GM12891 (cell line): ENCODE measurements at places on chromosomes 13 and 19.

DNA sequence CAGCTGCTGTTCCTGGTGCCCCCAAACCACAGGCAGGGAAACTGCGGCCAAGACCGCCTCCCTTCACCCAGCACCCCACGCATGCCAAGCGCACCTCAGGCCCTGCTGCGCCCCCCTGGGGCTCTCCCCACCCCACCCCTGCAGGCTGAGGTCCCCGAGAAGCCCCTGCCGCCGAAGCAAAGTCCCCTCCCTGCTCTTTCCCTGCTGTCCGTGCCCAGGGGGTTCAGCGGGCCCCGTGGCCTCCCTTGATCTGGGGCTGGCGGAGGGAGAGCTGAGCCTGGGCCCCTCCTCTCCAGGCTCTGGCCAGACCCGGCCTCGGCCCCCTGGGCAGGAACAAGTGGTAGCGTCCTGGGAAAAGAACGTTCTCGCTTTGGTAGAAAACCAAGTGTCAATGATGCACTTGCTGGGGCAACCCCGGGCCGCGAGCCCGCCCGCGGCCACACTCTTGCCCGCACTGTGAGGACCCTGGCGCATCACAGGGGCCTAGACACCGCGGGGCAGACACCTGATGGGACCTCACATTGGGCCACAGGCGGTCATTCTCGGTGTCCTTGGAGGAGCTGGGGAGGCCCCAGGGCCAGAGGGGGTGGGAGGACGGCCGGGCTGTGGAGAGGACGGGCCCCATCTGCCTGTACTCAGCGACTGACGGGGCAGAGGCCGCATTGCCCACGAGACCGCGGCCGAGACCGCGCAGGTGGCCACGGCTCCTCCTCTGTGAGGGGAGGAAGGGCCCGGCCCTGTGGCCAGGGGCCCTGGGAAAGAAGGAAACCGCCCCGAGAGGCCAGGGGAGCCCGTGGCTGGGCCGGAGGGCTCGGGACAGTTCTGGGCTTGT is 29.0 kb downstream of the GPX4 start:
- DNase-seq, result no peak

GRCh38 chr19:51161867-51162496 is 19.9 kb downstream of the SIGLEC7 start:
- DNase-seq, result no peak

DNA sequence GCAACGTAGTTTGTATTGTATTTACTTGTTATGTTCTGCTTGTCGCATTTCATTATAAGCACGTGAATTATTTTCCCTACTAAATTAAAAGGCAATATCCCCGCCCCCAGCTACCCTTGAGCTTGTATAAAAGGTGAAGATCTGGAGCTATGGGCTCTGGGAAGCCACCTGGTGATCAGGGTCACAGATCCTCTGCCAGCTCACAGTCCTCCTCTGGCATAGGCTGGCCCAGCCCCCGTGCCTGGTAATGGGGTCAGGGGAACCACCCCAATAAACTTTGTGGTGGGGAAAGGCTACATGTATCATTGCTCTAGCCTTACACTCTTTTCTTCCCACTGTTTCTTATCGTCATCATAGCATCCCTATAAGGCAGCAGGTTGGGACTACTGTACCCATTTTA is 190.2 kb upstream of the TSHZ3 start:
- no peak for DNase-seq

DNA sequence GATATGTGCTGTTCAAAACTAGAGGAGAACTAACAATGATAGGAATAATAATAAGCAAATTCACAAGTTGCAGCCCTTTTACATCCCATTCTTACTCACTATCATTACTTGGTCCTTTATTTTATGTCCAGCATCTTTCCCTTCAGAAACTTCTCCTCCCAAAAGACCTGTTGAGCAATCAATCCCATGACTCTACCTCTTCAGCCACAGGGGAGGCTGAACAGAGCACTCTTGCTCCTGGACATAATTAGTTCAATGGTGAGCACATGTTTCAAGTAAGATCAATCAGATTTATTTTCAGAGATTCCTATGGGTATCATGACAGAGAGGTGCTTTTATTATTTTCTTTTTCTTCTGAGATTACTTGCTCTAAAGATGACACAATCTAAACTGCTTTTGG is 260.0 kb downstream of the COG6 start:
- DNase-seq, result no peak

GRCh38 chr19:28726533-28727479 is 486.1 kb downstream of the UQCRFS1 start:
- DNase-seq, result no peak

DNA sequence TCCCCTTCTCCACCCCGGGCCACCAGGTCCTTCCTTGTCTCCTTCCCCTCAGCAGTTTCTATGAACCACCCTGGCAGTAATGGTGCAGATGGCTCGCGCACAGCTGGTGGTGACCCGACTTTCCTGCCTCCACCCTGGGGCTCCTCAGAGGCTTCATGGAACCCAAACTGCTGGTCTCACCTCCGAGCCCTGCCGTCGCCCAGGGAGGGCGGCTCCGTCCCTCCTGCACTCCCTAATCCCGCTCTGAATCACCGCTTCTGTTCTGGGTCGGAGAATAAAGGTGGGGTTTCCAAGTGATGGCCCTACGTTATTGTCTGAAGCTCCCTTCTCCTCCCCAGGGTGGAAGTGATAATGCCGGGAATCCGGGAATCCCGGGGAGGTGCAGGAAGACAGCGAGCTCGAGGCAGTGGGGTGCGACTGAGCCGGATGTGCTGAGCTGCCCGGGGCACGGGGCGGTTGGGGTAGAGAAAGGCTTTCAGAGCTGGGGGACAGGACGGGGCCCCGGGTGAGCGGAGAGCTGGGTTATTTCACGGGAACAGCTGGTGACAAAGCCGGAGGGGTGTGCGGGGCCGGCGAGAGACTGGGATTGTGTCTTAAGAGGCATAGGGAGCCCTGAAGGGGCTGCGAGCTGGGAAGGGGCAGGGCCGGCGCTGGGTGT is 711 bp downstream of the FUT2 start:
- DNase-seq, result no peak

GRCh38 chr13:103810026-103810425 is 743.8 kb upstream of the SLC10A2 start:
- DNase-seq, result no peak

DNA sequence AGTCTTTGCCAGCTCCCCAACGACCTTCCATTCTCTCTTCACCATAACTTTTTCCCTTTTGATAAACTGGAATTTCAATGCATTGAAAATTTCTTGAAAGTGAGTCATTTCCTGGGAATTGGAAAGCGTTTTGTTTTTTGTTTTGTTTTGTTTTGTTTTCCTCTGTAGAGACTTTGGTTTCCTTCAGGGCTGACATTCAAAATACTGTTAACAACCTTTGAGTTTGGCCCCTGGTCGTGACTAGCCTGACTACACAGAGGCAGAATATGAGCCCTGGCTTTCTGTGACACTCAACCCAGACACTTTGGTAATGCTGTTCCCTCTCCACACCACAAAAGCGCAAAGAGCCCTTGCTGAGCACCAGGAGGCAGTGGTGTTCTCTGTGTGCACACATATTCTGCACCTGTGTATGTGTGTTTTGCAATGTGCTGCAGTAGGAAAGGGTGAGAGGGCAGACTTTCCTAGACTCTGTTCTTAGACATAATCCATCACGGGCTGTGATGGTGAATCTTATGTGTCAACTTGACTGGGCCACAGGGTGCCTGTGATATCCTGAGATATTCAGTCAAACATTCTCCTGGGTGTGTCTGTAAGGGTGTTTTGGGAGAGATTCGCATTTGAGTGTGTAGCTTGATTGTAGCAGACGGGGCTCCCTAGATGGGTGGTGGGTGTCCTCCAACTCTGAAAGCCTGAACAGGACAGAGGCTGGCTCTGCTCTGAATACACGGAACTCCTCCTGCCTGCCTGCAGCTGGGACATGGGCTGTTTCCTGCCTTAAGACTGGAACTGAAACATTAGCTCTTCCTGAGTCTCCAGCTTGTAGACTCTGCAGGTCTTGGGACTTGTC is 29.5 kb upstream of the ANKRD10 start:
- DNase-seq, result peak; percentile 41

- no peak for DNase-seq
These were observed 60.6 kb downstream of the LNX2 start for GRCh38 chr13:27559719-27560118.

DNA sequence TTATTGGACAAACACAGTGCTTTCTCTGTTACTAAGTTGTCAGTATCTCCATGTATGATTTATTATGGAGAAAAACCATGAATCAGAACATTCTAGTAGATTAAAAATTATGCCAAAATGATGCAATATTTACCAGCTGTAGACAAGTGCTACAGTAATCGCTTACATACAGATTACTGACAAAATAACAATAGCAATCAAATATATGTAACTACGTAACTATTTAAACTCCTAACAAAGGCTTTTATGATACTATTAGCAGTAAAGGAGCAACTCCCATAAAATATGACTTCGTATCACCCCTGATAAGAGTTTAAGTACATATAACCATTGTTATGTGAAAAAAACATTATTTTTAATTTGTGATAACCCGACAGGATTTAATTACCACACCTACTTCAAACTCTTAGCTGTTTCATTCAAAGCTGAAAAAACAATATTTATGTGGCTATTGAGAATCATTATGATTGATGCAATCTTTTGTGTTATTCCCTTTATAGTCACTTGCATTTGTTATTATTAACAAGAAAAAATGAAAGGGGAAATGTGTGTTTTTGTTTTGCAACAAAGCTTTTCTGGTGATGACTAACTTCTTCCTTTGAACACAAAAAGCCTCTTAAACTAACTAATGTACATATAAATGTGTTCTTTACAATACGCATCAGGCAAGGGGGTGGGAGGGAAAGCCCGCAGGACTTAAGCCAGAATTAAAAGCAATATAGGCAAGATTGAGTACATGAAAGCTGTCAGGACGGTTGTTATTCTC is 147.4 kb downstream of the ABCC4 start:
- no peak for DNase-seq

GRCh38 chr19:16217716-16218451 is 20.2 kb downstream of the AP1M1 start:
- no peak for DNase-seq

GRCh38 chr13:27790523-27790922 is 1.8 kb upstream of the GSX1 start:
- no peak for DNase-seq
